ENCODE measurements at places on chromosomes 12 and 14. TPM values are rescaled to one million over a fixed set of nuclear protein-coding genes. Genes with fewer than 3 reads are reported as not detected.

GRCh38 chr14:92728759-92729364, 19.6 kb downstream of the LGMN start:
- DNase-seq = peak; percentile 39

The SMIM41 gene
- total RNA-seq = not detected

- peak; percentile 1 for DNase-seq
These were observed 344.1 kb upstream of the PDE3A start for GRCh38 chr12:20024194-20024593.

- DNase-seq = peak; percentile 49
These were observed 106.1 kb downstream of the PTPN11 start for GRCh38 chr12:112524676-112525425.

All from RPMI7951 (cell line).